ENCODE measurements at places on chromosomes 6 and 20.

DNA sequence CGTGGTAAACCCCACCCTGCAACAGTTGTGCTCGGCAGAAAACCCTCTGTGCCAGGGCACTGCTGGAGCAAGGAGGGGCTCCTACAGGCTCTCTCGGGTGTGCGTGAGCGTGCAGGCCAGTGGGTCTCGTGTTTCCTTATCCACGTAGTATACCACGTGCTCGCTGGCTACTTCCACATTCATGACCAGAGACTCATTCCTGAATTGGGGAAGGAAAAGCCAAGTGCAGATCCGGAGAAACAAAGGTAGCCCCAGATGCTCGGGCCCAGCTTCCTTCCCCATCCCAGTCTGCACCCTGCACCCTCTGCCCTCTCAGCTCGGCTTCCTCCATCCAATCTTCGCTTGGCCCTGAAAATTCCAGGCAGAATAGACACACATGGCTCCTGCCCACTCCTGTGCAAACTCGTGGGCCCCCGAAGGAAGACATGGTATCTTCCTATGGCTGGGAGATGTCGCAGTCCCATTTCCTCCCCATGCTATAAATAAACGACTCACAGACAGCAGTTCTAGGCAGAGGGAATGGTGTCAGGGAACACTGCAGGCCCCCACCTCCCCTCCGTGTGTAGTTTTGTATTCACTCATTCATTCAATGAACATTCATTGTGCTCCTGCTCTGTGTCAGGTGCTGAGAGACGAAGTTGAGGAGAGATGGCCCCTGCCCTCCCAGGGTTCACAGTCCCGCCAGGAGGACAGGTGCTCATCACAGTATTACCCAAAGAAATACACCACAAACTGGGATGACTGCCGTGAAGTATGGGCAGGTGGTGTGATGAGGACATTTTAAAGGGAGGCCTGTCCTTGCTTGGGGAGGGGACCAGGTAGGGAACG is 29.6 kb downstream of the NPEPL1 start:
- no peak for DNase-seq

DNA sequence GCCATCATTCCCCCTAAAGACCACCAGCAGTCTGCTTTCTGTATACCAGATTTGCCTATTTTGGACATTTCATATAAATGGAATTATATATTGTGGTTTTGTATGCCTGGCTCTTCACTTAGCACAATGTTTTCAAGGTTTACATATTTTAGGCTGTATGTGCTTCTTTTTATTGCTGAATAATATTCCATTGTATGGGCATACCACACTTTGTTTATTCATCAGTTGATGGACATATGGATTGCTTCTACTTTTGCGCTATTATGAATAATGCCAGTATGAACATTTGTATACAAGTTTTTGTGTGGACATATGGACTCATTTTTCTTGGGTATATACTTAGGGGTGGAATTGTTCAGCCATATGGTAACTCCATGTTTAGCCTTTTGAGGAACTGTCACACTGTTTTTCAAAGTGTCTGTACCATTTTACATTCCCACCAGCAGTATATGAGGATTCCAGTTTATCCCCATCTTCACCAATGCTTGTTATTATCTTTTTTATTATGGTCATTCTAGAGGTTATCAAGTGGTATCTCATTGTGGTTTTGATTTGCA is 12.7 kb downstream of the L3MBTL1 start:
- no peak for DNase-seq

- DNase-seq, result peak; percentile 67
These were observed at the start of gene ZNF335 for GRCh38 chr20:45971675-45972499. Gene ZNF335 (minus strand): TSS chr20:45972203. CDS start chr20:45971410, 793 bp downstream.

- no peak for DNase-seq
These were observed 314.5 kb upstream of the CDH4 start for GRCh38 chr20:60937585-60937984.

DNA sequence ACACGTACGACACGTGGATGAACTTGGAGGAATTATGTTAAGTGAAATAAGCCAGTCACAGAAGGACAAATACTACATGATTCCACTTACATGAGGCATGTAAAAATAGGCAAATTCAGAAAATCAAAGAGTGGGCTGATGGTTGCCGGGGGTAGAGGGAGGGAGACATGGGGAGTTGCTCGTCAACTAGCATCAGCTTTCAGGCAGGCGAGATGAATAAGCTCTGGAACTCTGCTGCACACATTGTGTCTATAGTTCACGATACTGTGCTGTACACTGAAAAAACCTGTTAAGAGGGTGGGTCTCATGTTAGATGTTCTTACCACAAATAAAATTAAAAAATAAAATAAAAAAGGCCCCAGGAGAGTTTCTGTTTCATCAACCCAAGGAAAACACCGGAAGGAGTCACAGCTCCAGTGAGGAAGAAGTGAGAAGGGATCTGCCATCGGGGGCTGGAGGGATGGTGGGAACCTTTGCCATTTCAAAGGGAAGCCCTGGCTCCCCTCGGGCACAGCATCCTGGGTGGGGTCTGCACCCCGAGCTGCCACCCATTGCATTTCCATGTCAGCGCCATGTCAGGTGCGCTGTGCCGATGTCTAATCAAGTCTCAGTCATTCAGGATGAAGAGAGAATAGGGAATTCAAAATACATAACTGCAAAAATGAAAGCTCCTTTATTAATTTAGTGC is 98.3 kb downstream of the SLC22A23 start:
- no peak for DNase-seq

GRCh38 chr6:90186637-90187371 is 109.8 kb downstream of the BACH2 start:
- DNase-seq, result no peak

DNA sequence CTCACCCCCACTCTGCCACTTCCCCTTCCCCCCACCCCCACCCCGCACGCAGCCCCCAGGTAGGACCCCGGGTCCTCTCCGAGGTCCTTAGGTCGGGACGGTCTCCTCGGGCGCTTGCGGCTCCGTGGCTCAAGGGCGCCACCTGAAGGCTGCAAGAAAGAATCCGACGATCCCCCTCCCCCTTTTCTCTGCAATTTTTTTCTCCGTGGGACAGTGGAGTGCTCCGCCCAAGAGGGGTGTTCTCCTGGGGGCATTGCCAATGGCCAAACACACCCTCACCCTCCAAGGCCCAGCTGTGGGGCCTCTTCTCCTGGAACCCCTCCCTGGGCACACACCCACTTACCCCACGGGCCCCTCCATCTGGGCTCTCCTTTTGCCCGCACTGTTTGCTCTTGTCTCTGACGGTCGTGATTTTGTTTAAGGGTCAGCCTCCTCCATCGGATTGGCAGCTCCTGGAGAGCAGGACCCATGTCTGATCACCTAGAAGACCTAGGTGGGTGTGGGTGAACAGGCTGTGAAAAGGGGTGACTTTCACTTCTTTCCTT is 1.1 kb upstream of the TMEM74B start:
- DNase-seq, result no peak

DNA sequence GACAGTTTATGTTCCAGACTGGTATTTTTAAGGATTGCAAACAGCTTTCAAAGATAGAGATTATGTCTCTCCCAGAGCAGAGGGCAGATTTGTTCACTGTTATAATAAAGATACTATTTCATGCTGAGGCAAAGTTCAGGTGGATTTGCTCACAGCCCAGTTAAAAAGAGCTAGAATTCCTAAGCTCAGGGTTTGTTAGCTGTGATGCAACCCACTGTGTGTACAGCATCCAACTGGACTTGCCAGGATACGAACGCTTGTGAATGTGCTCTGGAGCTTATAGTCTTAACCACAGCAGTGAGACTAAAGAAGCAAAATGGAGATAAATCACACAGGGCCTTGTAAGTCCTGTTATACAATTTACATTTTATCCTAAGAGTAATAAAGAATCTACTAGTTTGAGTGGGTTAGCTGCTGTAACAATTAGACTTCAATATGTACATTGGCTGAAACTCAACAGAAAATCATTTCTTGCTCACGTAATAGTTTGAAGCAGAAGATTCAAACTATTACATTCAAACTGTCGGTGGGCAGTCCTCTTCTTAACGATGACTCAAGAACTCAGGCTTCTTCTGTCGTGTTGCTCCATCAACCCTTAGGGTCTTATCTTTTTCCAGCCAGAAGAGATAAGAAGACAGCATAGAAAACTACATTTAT is 204.0 kb upstream of the PLN start:
- no peak for DNase-seq

- no peak for DNase-seq
These were observed 36.5 kb upstream of the RFPL4B start for GRCh38 chr6:112310439-112311125.

GRCh38 chr6:144064402-144065212 is 30.8 kb downstream of the SF3B5 start:
- DNase-seq, result no peak

GRCh38 chr6:156564807-156565149 is 212.4 kb upstream of the ARID1B start:
- no peak for DNase-seq

- peak; percentile 43 for DNase-seq
These were observed 7.4 kb downstream of the STK35 start for GRCh38 chr20:2108987-2109386.

GRCh38 chr20:2698912-2699311 is 6.3 kb downstream of the EBF4 start:
- no peak for DNase-seq

- no peak for DNase-seq
These were observed 38.1 kb downstream of the JARID2 start for GRCh38 chr6:15283986-15284361.

DNA sequence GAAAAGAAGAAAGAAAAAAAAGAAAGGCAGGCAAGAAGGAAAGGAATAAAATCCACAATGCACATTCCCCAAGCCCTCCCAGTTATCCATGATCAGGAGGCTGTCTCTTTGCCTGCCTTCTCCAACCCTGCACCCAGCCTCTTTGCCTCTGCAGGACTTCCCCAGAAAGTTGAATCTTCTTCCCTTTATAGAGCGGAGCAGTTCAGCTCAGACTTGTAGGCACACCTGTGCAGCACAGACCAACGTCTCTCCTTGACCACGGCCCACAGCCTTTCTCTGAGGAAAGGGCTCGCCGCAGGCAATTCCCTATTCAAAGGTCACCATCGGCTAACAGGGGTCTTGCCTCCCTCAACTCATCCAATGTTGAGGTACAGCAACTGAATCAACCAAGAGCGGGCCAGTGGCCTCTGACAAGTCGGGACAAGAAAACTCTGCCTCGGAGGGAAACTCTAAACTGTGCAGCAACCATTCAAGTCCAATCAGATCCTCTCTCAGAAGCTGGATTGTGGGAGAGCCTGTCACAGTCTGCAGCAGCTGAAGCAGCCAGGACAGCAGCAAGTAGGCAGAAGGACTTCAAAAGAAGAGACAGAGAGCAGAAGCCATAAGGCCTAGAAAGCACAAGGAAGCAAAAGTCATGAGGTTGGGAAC is 529.2 kb upstream of the JARID2 start:
- peak; percentile 44 for DNase-seq

- no peak for DNase-seq
These were observed 28.5 kb upstream of the GATA5 start for GRCh38 chr20:62504323-62504722.

GRCh38 chr20:53853111-53853713 is 217.2 kb downstream of the BCAS1 start:
- no peak for DNase-seq

DNA sequence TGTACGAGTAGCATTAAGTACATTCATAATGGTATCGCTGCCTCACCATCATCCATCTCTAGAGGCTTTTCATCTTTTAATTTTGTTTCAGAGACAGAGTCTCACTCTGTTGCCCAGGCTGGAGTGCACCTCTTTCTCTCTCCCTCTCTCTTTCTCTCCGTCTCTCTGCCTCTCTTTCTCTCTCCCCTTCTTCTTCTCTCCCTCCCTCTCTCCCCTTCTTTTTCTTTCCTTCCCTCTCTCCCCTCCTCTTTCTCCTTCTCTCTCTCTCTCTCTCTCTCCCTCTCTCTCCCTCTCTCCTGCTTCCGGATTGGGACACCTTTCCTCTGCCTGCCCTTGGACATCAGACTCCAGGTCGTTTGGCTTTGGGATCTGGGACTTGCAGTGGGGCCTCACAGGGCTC is 17.6 kb upstream of the TAF4 start:
- no peak for DNase-seq

DNA sequence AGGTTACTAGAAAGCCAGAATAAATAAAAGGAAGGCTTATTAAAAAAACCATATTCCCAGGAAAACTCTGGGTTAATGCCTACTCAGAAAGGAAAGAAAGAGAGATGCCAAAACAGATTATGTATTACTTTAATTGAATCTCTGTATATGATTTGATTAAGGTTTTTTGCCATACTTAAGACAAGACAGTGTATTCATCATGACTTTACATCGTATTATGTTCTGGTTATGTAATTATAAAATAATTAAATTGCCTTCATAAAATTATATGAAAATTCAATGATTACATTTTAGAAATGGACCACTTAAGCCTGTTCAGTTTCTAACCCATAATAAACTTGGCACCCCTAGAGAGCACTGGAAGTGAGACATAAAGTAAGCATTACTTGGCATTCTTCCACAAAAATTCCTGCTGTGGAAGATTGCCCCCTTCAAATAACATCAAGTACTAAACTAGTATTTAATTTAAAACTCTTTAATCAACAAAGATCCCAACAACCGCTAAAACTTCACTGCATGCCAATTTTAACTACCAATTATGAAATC is 20.8 kb upstream of the IBTK start:
- DNase-seq, result no peak

DNA sequence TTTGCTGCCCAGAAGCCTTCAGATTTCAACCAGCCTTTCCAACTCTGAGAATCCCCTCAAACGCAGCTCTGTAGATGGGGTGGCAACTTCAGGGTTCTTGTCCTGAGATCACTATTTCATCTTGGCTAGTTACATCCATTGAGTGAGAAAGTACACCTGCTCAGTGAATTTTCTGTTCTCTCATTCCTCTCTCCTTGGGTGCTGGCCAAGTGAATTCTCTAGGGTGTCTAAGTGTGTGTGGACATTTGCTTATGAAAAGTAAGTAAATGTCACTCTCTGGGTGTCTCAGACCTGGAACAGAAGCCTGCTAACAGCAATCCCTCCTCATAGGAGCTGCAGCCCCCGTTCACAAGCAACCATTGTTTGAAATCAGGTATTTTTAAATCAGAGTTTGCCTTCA is 3.8 kb downstream of the RIN2 start:
- DNase-seq, result no peak

DNA sequence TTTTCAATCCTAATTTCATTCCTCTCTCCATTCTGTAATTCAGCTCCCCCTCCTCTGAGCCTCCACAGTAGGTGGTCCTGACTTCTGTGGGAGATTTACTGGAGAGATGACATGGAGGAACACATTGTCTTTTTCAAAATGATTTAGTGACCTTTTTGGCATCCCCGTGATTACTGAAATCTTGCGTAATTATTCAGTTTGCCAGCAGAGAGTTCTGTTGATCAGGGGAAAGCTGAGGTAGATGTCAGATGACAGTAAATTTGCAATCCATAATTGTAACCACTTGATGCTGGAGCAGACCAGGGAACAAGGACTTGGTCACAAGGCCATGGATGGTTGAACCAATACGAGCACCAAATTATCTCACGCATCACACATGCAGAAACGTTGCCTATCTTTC is 302.2 kb downstream of the TSHZ2 start:
- no peak for DNase-seq
